NCI-H2171 (cell line): ENCODE measurements at places on chromosomes 13 and 19.

DNA sequence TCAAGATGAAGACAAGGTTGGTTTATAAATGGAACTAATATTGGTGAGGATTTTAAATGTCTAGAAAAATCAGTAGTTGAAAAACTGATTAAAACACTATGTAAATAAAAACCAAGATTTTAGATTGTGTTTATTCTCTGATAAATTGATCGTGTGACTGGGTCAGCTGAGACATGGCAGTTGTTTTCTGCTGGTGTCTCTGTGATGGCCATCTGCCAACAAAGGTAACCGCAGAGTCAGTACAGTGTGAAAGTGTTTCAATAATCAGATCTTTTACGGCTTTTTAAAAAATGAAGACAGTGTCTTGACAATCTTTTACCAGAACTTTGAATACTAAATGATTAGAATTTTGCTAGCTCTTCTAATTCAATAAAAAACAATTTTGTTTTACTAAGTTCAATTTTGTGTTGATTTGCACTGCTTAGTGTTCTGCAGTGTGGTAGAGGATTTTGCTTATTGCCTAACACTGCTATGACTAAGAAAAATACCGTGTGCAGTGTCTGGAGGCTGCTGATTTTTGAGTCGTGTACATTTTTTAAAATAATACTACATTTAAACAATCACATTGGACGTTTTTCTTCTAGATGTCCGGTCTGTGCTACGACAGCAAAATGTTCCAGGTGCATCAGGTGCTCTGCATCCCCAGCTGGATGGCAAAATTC lies 32.7 kb upstream of the GPR183 start:
- DNase-seq: peak; percentile 56

- DNase-seq: no peak
Observed at GRCh38 chr13:45368571-45368970, 27.6 kb upstream of the TPT1 start.

GRCh38 chr19:16623576-16623975 lies 4.4 kb downstream of the MED26 start:
- DNase-seq: no peak

- DNase-seq: no peak
Observed at GRCh38 chr19:17602872-17603510, 47.5 kb downstream of the COLGALT1 start.

- DNase-seq: no peak
Observed at GRCh38 chr13:91169321-91170050, 178.0 kb upstream of the MIR17HG start.

GRCh38 chr19:723714-724113 lies 15.0 kb downstream of the PALM start:
- no peak for DNase-seq

DNA sequence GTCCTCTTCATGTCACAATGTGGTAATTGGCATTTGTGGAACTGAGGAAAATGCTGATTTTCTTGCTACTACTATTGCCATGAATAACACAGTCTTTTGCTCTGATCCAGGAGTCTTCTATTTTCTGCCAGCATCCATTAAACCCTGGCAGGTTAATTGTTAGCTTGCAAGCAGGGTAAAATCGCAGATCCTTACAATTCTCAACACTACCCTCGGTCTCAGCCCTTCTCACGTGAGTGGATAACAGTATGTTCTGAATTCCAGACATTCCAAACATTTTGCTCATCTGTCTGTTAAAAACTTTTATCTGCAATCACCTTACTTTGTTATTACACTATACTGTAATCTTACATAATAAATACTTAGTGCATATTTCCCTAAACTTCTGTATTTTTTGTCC lies 251.3 kb upstream of the ATXN8OS start:
- DNase-seq: no peak

- peak; percentile 90 for DNase-seq
Observed at GRCh38 chr19:1855040-1855827, 7.0 kb upstream of the REXO1 start.

GRCh38 chr13:41162151-41162550 lies 29.5 kb upstream of the KBTBD6 start:
- DNase-seq: no peak

DNA sequence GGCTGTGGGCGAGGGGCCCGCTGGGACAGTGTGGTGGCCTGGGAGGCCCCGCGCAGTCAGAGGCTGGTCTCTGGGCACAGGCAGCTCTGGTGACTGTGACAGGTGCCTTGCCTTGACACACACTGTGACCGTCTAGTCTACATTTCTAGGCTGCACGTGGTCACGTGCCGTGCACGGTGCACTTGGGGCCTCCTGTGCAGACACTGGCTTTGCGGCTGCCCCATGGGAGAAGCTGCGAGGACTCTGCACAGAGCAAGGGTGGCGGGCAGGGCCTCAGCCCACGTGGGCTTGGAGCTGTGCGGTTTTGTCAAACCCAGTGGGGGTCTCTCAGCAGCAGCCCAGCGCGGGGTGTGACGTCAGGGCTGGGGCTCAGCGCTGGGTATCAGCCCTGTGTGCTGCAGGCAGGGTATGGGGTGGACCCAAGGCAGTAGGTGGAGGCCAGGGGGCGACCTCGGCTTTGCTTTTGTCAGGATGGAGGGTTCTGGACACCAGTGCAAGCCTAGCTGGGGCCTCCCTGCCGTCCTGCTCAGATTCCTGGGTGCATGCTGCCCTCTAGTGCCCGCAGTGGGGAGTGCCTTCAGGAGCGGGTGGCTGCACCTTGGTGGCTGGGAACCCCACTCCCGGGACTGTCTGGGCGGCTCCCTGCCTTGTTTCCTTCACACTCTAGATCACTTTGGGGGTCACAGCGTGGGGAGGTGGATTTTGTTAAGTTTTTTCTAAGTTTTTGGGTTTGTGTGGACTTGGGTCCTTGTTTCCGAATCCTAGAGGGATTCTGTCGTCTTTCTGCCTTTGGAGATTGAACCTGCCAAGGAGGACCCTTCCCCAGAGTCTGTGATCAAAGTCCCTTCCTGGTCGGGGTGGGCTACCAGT lies 62.6 kb downstream of the KDM4B start:
- DNase-seq: peak; percentile 41

DNA sequence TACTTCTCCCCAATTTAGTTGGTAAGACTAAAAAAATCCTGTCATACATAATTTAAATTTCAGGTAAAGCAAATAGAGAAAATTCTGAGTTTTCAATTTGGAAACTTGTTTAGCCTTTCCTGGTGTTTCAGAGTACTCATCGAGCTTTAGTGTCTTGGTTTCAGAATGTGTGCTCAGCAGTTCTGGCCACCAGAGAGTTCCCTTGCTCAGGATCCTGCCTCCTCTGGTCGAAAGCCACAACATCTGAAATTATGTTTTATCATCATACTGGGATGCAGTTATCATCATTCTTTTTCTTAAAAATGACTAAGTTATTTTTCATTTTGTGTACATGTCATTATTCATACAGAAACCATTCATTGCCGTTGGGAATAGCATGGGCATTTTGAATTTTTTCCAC lies 263.2 kb upstream of the SPRY2 start:
- DNase-seq: no peak
